ENCODE measurements at places on chromosomes 12 and 14. TPM values are rescaled to one million over a fixed set of nuclear protein-coding genes. Genes with fewer than 3 reads are reported as not detected.

DNA sequence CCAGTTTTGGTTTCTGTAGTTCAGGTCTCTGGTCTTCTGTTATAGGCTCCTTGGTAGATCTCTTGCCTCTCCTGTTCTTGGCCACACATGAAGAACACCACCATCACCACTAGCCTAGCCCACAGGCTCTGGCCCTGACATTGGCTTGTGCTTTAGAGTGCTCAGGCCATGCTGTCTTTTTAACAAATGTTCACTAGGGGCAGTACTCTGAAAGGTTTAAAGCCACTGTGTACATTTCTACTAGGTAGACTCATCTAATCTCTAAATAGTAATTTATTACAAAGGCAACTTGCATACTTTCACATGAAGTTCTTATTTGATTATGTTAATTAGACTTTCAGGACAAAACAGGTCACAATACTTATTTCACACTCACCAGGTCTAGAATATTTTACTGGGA, 38.3 kb downstream of the PDE6H start:
- H3K4me3 ChIP-seq: no peak overlapping the region
- peaks cover 31% of the 10 kb centered on the region for H3K27me3 ChIP-seq
- no peak for DNase-seq
- no peaks in the 10 kb centered on the region for H3K36me3 ChIP-seq
- no peak overlapping the region for H3K27ac ChIP-seq

DNA sequence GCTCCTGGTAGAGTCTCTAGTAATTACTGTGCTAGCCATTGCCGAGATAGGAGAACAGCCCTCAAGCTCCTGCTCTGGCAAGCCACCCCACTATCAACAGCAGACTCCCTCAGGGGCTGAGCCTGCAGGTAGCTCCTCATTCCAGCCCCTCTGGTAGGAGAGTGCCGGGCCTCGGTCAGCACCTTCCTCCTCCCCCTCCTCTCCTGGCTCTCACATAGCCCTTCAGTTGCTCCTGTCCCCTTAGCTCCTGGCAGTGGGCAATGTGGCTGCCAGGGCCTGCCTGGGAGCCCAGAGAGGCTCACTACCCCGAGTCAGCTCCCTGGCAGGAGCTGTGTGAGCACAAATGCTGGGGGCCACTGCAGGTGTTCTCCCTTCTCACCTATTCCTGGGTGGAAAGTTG, 52.0 kb downstream of the IQSEC3 start:
- H3K4me3 ChIP-seq: no peak overlapping the region
- no peak for DNase-seq
- H3K27me3 ChIP-seq: peaks cover 30% of the 10 kb centered on the region
- H3K27ac ChIP-seq: no peak overlapping the region
- H3K4me1 ChIP-seq: no peaks in the 10 kb centered on the region

ACVRL1 gene
- total RNA-seq: not detected

GRCh38 chr12:45416126-45416525, 200.2 kb downstream of the ANO6 start:
- peaks cover 32% of the 10 kb centered on the region for H3K36me3 ChIP-seq
- DNase-seq: no peak
- H3K27ac ChIP-seq: peak overlapping the region; percentile 83
- no peak overlapping the region for H3K4me3 ChIP-seq
- no peaks in the 10 kb centered on the region for H3K27me3 ChIP-seq

GRCh38 chr12:92462049-92462448, 240.7 kb upstream of the PLEKHG7 start:
- no peaks in the 10 kb centered on the region for H3K27me3 ChIP-seq
- H3K27ac ChIP-seq: no peak overlapping the region
- no peaks in the 10 kb centered on the region for H3K4me1 ChIP-seq
- no peaks in the 10 kb centered on the region for H3K36me3 ChIP-seq

- H3K36me3 ChIP-seq: no peaks in the 10 kb centered on the region
- H3K4me1 ChIP-seq: no peaks in the 10 kb centered on the region
- no peaks in the 10 kb centered on the region for H3K27me3 ChIP-seq
- H3K4me3 ChIP-seq: no peak overlapping the region
- DNase-seq: no peak
These were observed 34.2 kb upstream of the PLBD1 start for GRCh38 chr12:14601692-14602478.

GRCh38 chr14:90969531-90970166, 90.8 kb downstream of the RPS6KA5 start:
- H3K4me1 ChIP-seq: no peaks in the 10 kb centered on the region
- H3K27ac ChIP-seq: no peak overlapping the region
- no peak overlapping the region for H3K4me3 ChIP-seq
- no peaks in the 10 kb centered on the region for H3K27me3 ChIP-seq

TMTC1 gene
- 35.3 TPM for total RNA-seq

DNA sequence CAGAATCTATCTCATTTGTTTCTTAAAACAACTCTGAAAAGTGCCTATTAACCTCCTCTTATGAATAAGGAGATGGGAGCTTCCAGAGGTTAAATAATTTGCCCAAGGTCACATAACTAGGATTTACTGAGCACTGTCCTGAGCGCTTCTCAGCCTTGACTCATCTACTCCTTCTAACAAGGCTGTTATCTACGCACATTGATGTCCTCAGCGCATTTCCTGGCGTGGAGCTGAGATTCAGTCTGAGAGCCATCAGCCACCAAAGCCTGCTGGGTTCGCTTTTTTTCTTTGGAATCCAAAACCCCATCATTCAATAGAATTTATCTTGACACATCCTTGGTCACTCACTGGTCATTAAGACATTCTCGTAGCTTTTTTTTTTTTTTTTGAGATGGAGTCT, 29.3 kb downstream of the AK7 start:
- no peak overlapping the region for H3K27ac ChIP-seq
- H3K4me1 ChIP-seq: no peaks in the 10 kb centered on the region
- peaks cover 11% of the 10 kb centered on the region for H3K27me3 ChIP-seq
- DNase-seq: no peak

OTUB2 gene
- 1.3 TPM for total RNA-seq

DNA sequence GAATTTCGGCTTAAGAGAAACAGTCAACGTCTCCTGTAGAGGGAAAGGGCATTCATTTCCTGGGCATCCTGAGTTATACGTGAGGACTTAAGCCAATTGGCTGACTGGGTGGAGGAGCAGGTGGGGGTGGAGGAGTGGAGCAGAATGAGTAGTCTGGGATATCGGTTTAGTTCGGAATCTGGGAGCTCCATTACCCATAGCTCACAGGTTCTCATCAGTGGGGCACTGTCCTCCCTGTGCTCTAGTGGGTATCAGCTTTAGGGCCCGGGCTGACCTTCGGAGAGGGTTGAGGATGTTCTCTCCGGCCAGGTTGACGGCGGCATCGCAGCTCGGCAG, 704 bp downstream of the SDR39U1 start:
- H3K27ac ChIP-seq: peak overlapping the region; percentile 100
- no peak for DNase-seq
- H3K4me1 ChIP-seq: peaks cover 24% of the 10 kb centered on the region
- H3K36me3 ChIP-seq: peaks cover 30% of the 10 kb centered on the region

GRCh38 chr12:119014368-119014767, 33.0 kb downstream of the SRRM4 start:
- no peaks in the 10 kb centered on the region for H3K27me3 ChIP-seq
- no peaks in the 10 kb centered on the region for H3K36me3 ChIP-seq
- no peak for DNase-seq
- no peaks in the 10 kb centered on the region for H3K4me1 ChIP-seq

DNA sequence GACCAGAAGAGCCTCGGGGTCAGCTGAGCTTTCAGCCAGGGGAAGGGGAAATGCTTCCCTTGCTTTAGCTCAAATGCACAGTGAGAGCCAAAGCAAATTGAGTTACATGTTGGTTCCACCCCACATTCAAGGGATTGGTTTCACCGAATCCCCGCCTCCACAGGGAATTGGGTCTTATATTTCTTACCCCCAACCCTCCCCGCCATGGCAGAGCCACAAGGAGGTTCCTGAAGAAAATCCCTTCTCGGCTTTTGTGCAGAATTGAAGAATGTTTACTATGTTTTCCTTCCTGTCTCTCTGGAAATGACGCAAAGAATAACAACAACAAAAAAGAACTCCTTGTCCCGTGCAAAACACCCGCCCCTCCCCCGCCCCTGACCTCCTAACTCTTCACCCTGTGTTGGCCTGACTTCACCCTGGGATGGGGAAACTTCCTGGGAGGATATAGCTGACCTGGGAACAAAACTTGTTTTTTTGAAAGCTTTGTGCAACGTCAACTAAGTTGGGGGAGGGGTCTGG, 21.9 kb upstream of the CIPC start:
- H3K4me1 ChIP-seq: peaks cover 13% of the 10 kb centered on the region
- no peaks in the 10 kb centered on the region for H3K36me3 ChIP-seq

DNA sequence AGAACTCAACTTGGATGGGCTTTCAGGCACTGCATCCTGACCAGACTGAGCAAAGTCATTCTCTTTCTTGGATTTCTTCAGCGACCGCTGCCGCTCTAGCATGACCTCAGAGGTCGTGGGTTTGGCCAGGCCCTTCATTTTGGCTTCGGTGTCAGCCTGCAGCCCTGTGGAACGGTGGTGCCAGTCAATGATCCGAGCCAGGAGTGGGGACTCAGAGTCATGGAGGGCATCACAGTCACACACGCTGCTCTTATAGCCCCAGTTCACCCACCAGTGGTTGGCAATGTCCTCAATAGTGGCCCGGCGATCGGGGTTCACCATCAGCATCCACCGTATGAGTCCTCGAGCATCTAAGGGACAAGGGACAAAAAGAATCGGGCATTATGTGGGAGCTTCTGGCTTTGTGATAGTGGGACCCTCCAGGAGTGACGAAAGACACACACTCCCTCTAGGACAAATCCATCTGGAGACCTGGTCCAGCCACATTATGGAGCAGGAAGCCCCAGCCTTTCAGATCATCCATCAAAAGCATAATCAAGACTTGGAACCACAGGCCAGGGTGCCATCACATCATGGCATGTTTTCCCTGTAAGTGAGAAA, 71.0 kb downstream of the NUAK1 start:
- H3K27ac ChIP-seq: no peak overlapping the region
- peak; percentile 80 for DNase-seq
- no peaks in the 10 kb centered on the region for H3K27me3 ChIP-seq
- H3K4me3 ChIP-seq: no peak overlapping the region

LHX5 gene
- not detected for total RNA-seq

COQ5 gene
- 24.0 TPM for total RNA-seq

DNA sequence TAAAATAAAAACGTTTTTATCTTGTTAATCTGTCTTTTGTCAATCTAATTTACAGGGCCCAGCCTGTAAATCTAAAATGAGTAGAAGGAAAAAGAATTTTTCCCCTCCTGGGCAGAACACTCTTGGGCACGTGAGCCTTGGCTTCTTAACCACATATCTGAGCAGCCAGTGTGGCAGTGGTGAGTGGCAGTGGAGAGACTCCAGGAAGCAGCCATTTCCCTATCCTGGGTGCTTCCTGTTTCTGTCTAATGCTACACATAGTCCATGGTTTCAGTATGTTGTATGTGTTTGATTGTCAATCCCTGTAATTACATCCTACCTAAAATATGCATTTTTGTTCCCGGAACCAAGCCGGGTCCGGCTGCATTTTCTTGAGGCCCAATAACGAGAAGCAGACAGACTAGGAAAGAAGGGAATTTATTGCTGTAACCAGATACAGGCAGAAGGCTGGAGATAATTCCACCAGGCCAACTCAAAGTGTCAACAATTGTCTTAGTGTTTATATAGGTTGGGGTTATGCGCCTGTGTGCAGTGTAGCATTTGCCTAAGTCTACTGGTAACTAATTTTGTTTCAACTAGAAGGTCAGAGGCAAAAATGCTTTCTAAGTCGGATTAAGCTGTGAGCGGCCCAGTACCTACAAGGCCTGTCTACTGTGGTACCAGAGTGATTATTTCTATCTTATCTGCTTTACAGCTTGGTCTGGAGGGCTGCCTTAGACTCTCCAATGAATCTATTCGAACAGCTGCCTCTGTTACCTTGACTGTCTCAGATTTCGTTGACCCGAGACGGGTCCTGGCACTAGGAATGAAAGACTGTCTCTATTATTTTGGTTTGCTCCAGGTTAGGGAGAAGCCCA, 82.4 kb upstream of the RESF1 start:
- no peaks in the 10 kb centered on the region for H3K27me3 ChIP-seq
- peaks cover 5% of the 10 kb centered on the region for H3K4me1 ChIP-seq
- H3K36me3 ChIP-seq: no peaks in the 10 kb centered on the region
- no peak overlapping the region for H3K27ac ChIP-seq
- DNase-seq: no peak

FOXG1 gene
- total RNA-seq: not detected

- no peaks in the 10 kb centered on the region for H3K36me3 ChIP-seq
- DNase-seq: no peak
- H3K4me3 ChIP-seq: no peak overlapping the region
- peaks cover 4% of the 10 kb centered on the region for H3K27me3 ChIP-seq
These were observed 110.4 kb downstream of the ESRRB start for GRCh38 chr14:76486251-76486743.

DNA sequence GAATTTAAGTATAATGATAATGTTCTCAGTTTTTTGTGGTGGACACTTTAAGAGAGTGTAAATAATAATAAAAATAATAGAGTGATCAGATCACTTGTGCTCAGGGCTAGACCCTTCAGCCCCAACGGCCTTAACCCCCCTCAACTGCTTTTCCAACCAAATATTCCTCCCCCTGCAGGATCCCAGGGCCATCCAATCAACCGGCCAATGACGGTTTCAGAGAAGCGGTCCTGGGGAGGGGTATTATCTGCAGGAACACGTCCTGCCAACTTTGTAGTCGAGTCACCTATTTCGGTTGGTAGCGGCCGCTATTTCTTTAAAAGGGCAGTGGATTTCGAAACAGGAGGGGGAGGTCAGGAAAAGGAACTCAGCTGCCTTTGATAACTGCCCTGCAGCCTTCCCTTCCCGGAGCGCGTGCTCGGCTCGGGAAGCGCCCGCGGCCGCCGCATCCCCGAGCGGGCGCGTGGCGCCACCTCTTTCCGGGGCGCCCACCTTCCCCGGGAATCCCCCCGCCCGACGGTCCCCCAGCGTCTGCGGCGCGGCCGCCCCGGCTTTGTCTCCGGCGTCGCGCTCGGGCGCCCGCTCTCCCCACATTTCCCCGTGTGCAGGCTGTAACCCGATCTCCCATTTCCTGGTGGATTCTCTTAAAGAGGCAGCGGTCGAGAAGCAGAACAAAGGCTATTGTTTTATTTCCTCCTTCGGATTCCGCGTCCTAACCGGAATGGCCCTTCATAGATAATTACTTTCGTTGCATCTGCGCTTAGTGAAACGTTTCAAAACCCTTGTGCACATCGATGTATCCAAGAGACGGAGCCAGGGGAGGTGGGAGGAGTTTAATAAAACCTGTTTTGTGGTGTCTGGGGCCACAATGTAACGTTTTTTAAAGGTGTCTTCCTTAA, 711 bp upstream of the ETV6 start:
- no peaks in the 10 kb centered on the region for H3K27me3 ChIP-seq
- peak; percentile 85 for DNase-seq

GRCh38 chr14:96585672-96586013, 83.5 kb downstream of the PAPOLA start:
- no peak overlapping the region for H3K4me3 ChIP-seq
- H3K27me3 ChIP-seq: peaks cover 13% of the 10 kb centered on the region
- no peak overlapping the region for H3K27ac ChIP-seq
- no peaks in the 10 kb centered on the region for H3K4me1 ChIP-seq
- H3K36me3 ChIP-seq: no peaks in the 10 kb centered on the region

ACSM4 gene
- not detected for total RNA-seq

GRCh38 chr12:114762490-114763110, 78.6 kb upstream of the TBX3 start:
- no peak overlapping the region for H3K27ac ChIP-seq
- no peak overlapping the region for H3K4me3 ChIP-seq
- no peaks in the 10 kb centered on the region for H3K4me1 ChIP-seq

P2RX2 gene
- not detected for total RNA-seq
